ENCODE measurements at places on chromosomes 7 and 10.

DNA sequence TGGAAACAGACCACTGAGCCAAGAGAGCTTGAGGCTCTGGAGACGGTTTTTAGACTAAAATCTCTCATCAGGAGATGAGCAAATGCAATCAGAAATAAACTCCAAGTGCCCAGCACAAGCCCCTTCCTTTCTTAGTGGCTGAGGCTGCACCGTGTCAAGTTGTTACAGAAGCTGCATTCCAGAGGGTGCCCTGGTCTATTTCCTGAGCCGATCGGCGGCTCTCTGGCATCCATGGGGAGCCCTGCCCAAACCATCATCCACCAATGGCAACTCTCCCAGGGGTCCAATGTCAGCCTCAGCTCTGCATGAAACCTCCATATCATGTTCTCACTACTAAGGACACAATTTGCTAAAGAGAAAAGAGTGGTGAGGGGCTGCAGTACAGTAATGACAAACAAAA lies 89.6 kb downstream of the SVIL start:
- DNase-seq = no peak

DNA sequence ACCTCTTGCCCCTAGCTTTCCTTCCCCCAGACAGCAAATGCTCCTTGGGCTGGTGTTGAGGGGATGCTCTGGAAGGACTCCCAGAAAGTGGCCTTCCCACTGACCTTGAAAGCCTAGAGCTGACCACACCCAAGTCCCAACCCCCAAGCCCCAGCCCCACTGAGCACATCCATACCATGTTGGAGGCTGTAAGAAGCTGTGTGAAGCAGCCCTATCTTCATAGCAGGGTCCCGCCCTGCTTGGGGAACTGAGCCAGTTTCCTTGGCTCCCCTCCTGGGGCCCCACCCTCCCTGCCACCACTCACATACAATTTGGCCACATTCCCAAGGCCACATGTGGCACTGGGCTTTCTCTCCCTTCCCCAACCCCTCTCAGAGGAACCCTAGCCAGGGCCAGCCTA lies 72.3 kb upstream of the CACUL1 start:
- no peak for DNase-seq

GRCh38 chr10:96153070-96153469 lies 23.0 kb downstream of the ZNF518A start:
- DNase-seq = no peak

DNA sequence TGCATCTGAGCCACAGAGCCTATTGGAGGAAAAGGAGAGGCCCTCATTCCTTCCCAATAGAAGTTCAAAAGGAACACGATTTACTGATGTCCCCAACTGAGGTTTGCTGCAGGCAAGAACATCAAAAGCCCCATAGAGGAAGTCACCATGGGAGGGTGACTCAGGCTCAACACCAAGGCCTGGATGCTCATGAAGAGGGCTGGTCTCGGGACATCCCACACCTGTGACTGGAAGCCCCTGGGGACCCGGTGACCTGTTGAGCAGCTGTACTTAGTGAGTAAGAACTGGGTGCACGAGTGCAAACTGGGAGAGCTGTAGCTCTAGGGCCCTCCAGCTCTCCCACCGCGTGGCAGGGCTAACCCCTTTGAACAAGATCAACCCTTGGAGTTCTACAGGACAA lies 38.0 kb downstream of the CYTH3 start:
- no peak for DNase-seq

DNA sequence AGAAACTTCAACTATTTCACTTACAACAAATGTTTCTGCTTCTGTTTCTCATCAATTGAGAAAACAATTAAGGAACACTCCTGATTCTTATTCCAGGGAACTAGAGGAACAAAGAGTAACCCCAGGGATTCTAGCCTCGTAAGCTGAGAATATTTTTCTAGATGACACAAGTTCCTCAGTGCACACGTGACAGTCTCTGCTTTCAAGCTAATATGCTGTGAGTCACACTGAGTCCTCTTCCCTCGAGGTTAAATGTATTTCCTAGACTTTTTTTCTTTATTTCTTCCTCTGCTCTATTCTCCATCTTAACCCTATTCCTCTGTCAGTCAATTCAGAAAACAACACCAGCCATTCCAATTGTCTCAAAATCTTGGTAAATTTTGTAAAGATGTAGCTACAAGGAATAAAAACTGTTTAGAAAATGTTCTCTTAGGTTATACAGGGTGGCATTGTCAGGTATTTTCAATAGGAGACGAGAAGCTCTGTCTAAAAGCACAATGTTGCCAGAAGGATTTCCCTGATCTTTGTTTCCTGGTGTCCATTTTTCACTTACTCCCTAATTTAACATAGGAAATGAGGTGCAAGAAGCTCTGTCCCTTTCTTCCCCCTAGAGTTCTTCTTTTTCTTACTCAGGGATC lies 5.8 kb upstream of the C1GALT1 start:
- peak; percentile 92 for DNase-seq

- DNase-seq = peak; percentile 2
Observed at GRCh38 chr7:157949711-157950110, 612.9 kb downstream of the DNAJB6 start.

- DNase-seq = no peak
Observed at GRCh38 chr10:44281089-44281613, 103.7 kb downstream of the CXCL12 start.

DNA sequence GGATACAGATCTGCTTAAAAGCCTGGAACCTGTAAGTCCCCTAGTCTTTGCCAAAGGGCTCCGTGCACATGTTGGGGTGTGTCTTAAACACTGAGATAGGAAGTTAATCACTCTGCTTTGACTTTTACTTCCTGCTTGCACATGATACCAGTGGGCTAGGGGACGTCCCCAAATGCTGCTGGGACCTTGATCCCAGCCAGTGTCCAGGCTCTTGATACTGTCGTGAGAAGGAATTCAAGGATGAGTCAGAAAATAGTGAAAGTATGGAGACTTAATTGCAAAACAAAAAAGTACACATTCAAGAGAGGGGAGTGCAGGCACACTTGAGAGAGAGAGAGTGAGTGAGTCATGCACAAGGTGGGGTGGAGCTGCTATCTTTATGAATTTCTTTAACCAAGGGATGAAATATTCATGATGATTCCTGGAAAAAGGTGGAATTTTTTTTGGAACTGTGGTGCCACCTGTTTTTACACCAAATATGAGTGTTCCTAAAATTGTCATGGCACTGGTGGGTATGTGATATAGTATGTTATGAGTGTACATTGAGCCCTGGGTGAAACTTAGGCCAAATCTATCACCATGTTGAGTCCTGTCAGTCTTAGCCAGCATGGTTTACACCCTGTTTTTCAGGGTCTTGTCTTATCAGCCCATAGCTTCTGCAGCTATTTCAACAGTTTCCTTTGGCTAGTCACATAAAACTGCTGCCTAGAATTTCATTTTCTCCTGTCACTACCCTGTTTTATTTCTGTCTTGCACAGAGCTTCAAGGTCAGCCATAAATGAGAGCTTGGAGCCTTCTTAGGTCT lies 88.3 kb upstream of the CYP26C1 start:
- peak; percentile 65 for DNase-seq

- no peak for DNase-seq
Observed at GRCh38 chr10:15242261-15242840, 73.9 kb upstream of the NMT2 start.

Data from astrocyte of the spinal cord (primary cell).